Stimulated activated CD4-positive, alpha-beta T cell treated with anti-CD3 and anti-CD28 coated beads, Interleukin-15, amount 100 ng/mL, for 48 hours (primary cell): ENCODE measurements at places on chromosomes 3 and 15.

DNA sequence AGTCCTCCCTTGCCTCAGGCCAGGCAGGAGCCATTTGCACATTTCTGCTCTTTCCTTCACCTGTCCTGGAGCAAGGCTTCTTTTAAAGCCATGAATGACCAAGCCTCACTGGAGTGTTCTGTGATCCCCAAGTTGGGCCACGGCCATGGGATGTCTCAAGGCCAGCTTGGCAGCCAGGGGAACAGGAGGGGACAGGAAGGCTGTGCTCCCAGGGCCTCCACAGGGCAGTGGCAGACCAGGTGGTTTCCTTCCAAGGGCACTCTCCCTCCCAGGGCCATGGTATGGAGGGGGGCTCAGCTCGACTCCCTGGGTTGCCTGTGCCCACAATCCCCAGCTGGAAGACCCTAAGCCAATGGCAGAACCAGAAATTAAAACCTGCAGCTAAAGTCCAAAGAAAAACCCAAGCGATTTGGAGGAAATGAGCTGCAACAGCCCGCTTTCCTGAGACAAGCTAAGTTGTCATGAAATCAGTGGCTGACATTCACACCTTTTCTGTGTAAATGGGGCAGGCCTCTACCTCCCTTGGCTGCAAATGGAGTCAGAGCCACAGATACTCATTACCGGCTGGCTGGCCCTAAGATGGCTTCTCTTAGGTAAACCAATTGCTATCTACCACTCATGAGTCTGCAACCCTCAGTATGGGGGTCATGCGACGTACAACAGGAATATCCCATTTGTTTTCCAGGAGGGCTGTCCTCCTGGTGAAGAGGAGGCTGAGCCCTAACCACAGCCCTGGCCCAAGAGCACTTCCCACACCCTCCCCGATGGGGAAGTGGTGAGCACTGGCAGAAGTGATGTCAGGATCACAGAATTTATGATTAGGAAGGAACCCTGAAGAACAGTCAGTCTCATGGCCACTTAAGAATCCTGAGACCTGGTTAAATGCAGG lies 83.3 kb downstream of the SNRK start:
- no peak for DNase-seq

GRCh38 chr3:122934251-122934650 lies 93.3 kb downstream of the SEMA5B start:
- DNase-seq = no peak

GRCh38 chr3:102177075-102177755 lies 257.6 kb upstream of the ZPLD1 start:
- no peak for DNase-seq

- DNase-seq = no peak
Observed at GRCh38 chr3:112845772-112846171, 892 bp downstream of the CD200R1L start.

DNA sequence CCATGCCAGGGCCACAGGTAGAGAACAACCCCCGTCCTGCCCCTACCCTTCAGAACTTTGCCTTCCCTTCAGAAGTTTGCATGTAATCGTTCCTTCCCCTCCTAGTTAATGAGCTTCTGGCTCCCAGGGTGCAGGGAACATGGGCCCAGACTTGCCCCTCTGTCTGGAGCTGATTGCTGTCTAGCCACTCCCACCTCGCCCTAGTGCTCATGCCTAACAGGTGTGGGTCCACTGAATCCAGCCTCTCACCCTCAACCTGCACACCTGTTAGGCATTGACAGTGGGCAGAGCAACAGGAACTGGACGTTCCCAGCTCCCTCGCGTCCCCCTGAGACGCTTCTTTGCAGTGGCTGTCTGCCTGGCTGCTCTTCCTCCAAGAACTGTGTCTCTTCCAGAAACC lies 40.3 kb downstream of the WNT5A start:
- DNase-seq = no peak

DNA sequence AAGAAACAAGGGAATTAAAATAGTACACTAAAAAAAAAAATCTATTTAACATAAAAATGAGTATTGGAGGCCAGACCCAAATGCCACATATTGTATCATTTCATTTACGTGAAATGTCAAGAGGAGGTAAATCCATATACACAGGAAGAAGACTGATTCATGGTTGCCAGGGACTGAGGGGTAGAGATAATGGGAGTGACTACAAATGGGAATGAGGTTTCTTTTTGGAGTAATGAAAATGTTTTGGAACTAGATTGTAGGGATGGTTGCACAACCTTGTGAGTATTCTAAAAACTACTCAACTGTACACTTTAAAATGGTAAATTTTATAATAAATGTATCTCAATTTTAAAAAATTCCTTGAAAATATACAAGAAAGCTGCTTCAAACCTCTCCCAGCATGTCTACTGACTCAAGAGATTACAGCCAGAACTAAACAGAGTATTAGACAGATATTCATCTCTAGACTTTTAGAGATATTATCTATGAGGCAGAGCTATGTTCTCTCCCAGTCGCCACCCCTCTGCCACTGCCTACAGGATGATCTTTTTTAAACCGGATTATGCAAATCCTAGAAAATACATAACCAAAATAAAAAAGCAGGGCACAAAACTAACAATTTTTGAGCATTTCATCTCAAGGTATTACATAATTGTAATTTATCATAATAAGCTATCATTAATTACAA lies 6.2 kb downstream of the HLTF start:
- DNase-seq = no peak

DNA sequence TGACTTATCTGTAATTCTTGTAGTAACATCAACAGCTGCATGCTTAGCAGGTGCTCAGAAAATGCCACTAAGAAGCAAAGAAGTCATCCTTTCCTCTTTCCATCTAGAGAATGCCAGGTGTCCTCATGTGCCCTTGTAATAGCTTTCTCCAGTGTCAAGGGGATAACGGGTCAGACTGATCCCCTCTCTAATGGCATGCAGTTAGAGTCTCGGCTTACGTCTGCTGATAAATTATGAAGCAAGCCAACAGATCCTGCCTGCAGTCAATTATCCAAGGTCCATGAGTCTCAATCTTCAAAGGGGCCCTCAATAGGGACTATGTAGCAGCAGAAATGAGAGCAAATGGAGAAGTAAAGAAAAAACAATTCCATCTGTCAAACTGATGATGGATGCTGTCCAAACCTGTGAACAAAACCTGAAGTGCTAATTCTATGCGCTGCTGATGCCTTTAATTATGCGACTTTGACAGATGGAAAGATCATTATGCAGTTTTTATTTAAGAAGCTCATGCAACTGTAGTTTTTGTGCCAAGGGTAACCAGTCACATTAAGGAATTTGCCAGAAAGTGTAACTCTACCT lies 162.8 kb upstream of the PEX5L start:
- DNase-seq = no peak
